Right lobe of liver (tissue), 6 donors: ENCODE measurements at places on chromosomes 5 and 9.
A peak's percentile ranks its signal among the peaks of the same experiment; 100 is the strongest.

- peak; percentile 57 for DNase-seq
These were observed 800 bp upstream of the AP3B1 start for GRCh38 chr5:78295035-78295961.

- DNase-seq = no peak
These were observed 150.4 kb downstream of the GABRB2 start for GRCh38 chr5:161396171-161396570.

GRCh38 chr5:26761045-26761444, 277.3 kb downstream of the CDH9 start:
- DNase-seq = no peak

DNA sequence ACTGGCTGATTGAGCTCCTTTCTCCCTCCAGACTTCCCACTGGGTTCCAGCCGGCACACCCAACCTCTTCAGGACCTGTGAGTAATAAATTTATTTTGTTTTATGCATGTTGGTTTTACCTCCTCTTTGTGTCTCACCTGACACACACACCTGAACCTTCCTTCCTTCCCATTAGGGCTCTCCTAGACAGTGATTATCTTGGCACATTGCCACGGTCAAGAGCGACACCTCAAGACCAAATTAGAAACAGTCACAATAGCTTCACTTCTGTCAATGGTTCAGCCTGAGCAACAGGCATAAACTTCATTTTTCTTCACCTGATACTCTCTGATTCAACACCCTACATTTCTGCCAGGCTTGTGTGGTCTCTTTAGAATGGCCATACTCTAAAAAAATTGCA, 296.3 kb upstream of the SMARCA2 start:
- no peak for DNase-seq

DNA sequence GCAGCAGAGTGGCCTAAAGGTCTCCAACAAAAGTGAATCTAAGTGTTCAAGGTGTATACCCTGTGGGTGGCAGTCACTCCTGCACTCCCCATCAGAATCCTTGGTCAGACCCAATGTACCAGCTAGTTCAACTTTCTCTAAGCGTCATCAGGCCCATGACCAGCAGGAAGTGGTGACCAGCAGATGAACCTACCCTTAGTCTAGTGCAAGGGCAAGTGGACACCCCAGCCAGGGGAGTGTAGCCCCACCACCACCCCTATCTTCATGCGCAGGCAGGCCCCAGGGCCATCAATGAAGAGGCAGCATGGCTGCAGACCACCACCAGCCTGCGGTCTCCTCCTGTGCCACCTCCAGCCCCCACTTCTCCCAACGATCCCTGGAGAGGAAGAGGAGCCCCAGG, 213.1 kb downstream of the AGTPBP1 start:
- no peak for DNase-seq

GRCh38 chr5:113221294-113222176, 213.3 kb downstream of the TSSK1B start:
- DNase-seq = no peak

GRCh38 chr5:140246378-140247122, 56.4 kb downstream of the PFDN1 start:
- DNase-seq = no peak

DNA sequence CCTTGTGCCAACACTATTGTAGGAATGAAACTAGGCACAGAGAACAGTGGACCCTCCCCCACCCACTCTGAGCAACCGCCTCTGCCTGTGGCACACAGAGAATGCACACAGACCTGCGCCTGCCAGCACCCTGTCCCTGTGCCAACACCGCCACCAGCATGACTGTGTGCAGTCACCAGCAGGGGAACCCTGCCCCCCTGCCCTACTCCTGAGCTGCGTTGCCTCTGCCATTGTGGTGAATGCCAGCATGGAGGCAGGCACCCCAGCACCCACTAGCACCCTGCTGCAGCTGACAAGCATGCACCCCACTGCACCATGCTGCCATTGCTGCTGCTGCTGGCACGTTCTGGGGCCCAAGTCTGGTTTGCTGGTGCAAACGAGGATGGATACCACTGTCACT, 94.4 kb upstream of the PRLR start:
- no peak for DNase-seq

DNA sequence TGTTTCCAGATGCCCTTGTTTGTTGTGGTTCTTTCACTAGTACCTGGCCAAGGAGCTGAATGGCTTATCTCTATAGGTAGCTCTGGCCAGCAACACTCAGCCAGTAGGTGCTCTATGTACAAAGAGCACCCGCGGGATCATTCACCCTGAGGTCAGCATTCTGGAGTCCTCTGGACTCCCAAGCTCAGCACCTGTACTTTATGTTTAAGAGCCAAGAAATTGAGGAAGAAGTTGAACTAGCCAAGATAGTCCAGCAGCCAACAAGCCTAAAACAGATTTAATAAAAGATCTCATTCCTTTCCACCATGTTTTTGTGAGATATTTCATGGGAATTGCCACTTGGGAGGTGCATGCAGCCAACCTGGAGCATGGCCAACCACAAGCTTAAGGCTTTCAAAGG, 242.6 kb upstream of the PAPPA start:
- peak; percentile 46 for DNase-seq

DNA sequence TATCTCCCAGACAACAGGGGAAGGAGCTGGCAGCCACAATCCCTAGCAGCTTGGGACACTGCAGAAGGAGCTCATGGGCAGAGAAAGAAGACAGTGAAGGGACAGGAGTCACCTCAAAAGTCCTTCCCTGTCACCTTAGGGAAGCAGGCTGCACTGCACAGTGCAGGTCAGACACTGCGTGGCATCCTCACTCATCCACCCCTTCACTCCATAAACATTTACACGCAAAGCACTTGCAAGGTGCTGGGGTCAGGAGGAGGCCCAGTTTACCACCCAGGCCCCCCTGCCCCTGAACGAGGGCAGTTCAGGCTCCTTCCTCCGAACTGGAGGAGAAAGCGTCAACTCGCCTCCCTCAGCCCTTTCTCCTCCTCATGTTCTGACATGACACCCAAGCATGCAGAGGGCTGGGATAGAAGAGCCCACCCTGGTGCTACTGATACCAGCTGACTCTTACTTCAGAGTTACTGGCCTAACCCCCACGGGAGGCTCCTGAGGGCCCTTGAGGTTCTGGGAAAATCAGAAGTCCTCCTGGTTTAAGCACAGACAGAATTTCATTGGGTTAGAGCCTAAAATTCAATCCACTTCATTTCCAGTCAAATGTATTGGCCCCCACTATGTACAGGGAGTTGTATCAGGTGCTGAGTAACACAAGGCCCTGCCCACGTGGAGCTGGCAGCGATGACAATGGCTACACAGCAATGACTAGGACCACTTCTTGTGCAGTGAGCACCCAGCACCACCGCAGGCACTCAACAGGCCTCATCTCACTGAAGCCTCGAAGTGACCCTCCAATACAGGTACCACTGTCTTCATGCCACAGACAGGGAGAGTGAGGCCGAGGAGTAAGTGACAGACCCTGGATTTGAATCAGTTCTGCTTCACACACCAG, 70.4 kb downstream of the RAPGEF1 start:
- no peak for DNase-seq

GRCh38 chr5:173823721-173824567, 64.2 kb upstream of the CPEB4 start:
- peak; percentile 87 for DNase-seq

DNA sequence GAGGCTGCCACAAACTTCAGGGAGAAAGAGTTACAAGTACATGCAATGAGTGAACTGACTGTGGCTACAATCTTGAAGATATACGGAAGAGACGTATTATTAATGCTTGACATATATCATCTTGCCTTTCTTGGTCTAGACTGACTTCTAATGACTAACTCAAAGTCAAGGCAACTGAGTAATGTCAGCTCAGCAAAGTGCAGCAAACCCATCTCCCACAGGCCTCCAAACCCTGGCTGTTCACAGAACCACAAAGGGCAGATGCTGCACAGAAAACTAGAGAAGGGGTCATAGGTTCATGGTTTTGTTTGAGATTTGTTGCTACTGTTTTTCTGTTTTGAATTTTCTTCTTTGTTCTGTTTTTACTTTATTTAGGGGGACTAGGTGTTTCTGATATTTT, 21.0 kb downstream of the IL7R start:
- DNase-seq = no peak

DNA sequence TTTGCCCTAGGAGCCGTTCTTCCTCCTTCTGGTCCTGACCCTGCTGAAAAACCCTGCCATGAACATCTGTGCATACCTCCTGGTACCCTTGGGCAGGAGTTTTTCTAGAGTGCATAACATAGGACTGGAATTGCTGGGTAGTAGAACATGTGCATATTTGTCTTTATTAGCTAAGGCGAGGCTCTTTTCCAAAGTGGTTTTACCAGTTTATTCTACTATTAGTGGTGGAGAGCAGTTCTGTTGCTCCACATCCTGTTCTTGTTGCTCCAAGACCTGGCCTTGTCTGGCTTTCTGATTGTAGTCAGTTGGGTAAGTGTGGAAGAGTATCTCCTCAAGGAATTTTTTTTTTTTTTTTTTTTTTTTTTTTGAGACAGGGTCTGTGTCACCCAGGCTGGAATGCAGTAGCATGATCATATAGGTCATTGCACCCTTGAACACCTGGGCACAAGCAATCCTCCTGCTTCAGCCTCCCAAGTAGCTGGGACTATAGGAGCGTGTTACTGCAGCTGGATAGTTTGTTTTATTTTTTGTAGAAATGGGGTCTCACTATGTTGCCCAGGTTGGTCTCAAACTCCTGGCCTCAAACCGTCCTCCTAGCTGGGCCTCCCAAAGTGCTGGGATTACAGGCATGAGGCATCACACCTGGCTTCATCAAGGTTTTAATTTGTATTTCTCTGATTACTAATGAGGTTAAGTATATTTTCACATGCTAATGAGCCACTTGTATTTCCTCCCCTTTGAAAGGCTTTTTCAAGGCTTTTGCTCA, 85.2 kb downstream of the SPRY4 start:
- no peak for DNase-seq

- no peak for DNase-seq
These were observed 30.0 kb downstream of the NEURL1B start for GRCh38 chr5:172671091-172671490.

DNA sequence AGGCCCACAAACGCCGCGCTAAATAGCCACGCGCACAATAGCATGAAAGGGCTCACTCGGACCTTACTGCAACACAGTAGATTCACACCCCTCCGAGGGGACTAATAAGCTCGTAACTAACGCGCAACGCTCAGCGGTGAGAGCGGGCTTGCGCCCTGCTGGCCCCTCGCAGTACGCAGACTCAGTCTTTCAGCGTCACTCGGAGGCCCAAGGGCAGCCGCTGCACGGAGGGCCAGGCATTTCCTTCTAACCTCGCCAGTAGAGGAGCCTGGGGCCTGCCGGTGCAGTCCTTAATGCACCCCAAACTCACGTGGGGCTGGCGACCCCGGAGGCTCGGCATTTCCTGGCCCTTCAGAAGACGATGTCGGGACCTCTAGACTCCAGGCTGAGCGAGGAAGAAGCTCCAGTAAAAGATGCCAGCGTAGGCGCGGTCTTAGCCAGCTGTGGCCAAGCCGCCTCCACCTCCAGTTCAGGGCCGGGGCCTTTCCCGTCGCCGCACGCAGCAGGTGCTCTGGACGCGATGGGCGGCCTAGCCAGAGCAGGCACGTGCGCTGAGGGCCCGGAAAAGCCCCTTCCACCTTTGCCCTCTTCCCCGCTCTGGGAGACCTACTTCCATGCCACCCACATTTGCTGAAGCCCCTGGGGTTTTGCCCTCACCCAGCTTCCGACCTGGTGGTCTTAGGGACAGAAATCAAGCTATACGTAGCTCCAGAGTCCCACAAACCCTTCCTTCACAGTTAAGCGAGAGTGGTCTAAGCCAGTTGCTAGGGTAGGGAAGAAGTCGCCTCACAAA, 38.3 kb upstream of the TIFAB start:
- no peak for DNase-seq

- DNase-seq = no peak
These were observed 182.4 kb downstream of the NFIB start for GRCh38 chr9:14131356-14132088.

DNA sequence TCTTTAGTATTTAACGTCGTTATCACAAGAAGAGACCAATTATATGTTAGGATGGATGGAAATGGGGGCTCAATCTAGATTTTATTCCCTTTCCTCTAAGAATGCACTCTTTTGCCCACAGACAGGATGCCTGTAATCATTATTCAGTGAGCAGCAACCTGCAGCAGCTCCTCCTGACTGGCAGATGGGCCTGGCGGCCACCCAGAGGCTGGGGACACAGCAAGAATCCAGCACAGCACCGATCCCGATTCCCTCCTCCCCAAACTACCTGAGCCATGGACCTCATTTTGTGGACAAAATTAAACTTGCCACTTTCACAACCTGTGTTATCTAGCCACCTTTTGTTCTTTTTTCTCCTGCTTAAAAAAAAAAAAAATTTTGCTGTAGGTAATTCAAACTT, 101.0 kb downstream of the USP20 start:
- DNase-seq = peak; percentile 76

DNA sequence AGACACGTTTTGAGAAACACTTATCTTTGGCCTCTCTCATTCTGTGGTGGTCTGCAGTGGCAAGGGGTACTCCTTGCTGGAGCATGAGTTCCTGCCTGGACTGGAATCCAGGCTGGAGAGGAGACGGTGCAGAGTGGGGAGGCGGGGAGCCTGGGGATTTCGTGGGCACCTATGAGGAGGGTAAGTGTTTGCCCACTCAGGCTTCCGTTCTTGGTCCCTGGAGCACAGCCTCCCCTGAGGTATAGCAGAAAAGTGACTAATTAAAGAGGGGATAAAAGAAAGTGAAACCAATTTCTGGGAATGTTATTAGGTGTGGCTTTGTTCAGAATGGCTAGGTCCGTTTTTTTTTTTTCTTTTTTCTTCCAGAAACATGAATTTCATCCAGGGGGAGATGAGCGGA, 90.8 kb downstream of the ARHGAP26 start:
- no peak for DNase-seq

DNA sequence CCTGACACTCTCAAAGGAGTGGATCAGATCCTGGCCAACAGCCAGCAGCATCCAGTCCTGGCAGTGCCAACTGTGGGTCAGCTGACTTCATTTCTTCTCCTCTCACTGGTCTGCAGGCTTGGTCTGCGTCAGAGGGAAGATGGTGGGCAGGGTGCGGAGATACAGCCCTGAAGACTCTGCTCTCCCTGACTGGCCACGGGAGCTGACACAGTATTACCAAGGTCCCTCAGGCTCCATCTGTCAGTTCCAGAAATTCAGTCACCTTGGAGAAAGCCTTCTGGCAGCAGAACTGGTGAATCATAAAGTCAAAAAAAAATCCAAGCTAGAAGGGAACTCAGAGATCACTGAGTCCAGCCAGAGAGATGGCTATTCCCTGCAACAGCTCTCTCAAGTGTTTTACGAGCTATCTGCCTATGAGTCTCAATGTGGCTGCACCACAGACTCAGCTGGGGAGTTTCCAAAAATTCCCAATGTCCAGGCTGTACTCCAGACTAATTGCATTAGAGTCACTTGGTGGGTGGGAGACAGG, 27.9 kb downstream of the C1QTNF2 start:
- DNase-seq = no peak

- DNase-seq = no peak
These were observed 266.4 kb upstream of the IRX4 start for GRCh38 chr5:2149195-2149539.

- no peak for DNase-seq
These were observed 33.0 kb upstream of the ANGPTL2 start for GRCh38 chr9:127155314-127155960.

DNA sequence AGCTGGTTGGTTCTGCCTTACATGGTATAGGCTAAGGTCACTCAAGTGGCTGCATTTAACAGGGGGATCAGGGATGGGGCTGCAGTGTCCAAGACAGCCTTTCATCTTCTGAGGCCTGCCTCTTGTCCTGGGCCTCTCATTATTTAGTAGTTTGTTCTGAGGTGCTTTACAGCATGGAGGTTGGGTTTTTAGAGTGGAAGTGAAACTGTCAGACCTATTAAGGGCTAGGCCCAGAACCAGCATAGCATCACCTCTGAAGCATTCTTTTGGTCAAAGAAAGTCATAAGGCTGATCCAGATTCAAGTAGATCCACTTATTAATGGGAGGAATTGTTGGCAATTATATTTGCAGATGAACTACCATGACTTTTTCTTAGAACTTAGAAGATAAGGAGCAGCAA, 146.0 kb upstream of the NMUR2 start:
- no peak for DNase-seq
